ENCODE measurements at places on chromosomes 2 and 18.

DNA sequence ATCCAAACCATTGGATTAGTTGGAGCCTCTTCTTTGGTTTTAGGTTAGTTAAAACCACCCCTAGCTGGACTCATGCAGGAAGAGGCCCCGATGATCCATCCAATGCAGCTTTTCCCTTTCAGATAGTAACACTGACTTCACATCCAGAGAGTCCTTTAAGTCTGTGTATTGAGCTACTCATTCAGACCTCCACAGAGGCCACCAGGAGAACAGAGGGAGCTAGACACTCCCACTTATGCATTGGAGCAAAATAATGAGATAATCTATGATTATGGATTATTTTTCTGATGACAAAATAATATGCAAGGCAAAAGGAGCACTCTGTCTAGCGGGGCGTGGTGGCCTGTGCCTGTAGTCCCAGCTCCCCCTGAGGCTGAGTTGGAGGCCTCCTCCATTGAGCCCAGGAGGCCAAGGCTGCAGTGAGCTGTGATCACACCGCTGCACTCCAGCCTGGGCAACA lies 1.6 kb upstream of the ROCK2 start:
- no peak for DNase-seq

GRCh38 chr2:232030229-232030628 lies 68.7 kb downstream of the DIS3L2 start:
- no peak for DNase-seq

- DNase-seq: no peak
Observed at GRCh38 chr18:48815581-48816324, 135.0 kb downstream of the SMAD7 start.

- no peak for DNase-seq
Observed at GRCh38 chr2:8520791-8521344, 161.0 kb upstream of the ID2 start.

- DNase-seq: no peak
Observed at GRCh38 chr2:118292991-118293390, 204.7 kb downstream of the INSIG2 start.

GRCh38 chr2:96427917-96428316 lies 77.2 kb downstream of the NEURL3 start:
- no peak for DNase-seq

- DNase-seq: no peak
Observed at GRCh38 chr18:38654946-38655345, 1089.3 kb upstream of the CELF4 start.

GRCh38 chr18:76619621-76620315 lies 124.7 kb upstream of the ZNF516 start:
- no peak for DNase-seq

- DNase-seq: no peak
Observed at GRCh38 chr2:194062401-194062800, 1594.6 kb upstream of the SLC39A10 start.
